Inflammatory macrophage treated with lipopolysaccharide for 4 hours (primary cell): ENCODE measurements at places on chromosomes 16 and 17.
A peak's percentile ranks its signal among the peaks of the same experiment; 100 is the strongest.

- no peak for DNase-seq
Measured at GRCh38 chr16:75640598-75640997, 6.9 kb downstream of the KARS1 start.

DNA sequence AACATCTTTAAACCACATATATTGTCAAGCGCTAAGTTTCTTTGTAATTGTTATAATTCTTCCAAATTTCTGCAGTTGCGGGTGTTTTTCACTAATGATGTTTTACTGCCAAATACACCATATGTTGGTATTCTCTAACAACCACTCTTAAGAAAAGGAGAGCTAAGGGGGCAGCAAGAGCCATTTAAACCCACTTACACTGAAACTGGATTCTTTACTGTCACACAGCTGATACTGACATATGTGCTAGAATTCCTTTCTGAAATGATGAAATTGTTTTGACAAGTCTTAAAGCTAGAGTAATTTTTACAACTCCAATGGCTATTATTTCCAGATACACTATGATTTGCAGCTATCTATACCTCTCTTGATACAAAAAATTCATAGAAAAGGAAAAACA is 483.1 kb downstream of the CDH11 start:
- DNase-seq = no peak

GRCh38 chr17:9021158-9021991 is at the start of gene NTN1:
Gene NTN1, plus strand, starts transcription at chr17:9021510. Its CDS starts 864 bp downstream, at chr17:9022374.
- DNase-seq = peak; percentile 42

DNA sequence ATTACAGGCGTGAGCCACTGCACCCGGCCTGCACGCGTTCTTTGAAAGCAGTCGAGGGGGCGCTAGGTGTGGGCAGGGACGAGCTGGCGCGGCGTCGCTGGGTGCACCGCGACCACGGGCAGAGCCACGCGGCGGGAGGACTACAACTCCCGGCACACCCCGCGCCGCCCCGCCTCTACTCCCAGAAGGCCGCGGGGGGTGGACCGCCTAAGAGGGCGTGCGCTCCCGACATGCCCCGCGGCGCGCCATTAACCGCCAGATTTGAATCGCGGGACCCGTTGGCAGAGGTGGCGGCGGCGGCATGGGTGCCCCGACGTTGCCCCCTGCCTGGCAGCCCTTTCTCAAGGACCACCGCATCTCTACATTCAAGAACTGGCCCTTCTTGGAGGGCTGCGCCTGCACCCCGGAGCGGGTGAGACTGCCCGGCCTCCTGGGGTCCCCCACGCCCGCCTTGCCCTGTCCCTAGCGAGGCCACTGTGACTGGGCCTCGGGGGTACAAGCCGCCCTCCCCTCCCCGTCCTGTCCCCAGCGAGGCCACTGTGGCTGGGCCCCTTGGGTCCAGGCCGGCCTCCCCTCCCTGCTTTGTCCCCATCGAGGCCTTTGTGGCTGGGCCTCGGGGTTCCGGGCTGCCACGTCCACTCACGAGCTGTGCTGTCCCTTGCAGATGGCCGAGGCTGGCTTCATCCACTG is at the start of gene BIRC5:
Gene BIRC5, plus strand, starts transcription at position 238 of the 690 bp plus-strand sequence. Its CDS starts 64 bp downstream, at position 302.
- peak; percentile 88 for DNase-seq
